ENCODE measurements at places on chromosomes 1 and 21.

GRCh38 chr1:33925586-33925985 lies 61.7 kb downstream of the HMGB4 start:
- DNase-seq: no peak

DNA sequence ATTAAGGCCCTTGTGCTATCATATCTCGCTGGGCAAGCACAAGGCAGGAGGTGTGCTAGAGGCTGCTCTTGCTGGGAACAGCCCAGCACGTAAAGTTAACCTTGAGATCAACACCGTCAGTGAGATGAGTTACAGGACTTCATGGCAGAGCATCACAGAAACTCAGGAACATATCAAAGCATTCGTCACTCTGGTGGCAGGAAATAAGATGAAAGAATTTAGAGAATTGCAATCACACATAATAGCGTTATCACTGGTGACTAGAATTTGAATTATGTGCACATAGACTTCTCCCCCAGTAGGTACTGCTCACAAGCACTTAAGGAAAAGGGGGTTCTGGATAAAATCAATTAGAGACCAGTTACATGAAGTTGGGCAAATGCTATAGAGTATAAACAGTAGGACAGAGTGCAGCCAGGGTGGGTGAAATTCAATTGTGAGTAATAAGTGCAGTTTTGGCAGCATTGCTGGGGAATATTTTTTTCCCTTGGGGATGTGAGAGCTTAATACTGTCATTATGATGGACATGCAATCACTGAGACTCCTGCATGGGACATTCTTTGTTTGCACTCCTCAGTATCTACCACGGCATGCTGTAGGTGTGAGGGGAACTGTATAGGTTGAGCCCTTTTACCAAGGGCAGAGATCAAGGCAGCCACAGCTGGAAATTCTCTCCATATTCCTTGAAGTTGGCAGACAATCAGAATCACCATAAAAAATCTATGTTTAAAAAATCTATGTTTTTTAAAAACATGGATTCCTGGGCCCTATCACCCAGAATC lies 44.2 kb upstream of the ARHGAP29 start:
- no peak for DNase-seq

DNA sequence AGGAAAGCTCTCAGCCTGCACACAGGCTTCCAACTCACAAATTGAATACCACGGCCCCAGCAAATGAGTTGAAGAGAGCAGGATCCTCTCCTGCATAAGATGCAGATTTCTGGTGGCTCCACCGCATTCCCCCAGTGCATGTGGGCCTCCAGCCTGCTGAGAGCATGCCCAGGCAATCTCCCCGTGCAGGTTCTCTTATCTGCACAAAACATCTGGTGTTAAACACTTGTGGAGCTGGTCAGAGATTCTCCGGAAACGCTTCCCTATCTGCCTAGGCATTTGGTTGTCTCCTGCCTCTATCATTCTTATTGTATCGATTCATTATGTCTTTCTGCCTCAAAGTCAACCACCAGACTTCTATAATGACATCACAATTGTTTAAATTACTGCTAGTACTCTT lies 1349.0 kb upstream of the B3GALT2 start:
- no peak for DNase-seq

DNA sequence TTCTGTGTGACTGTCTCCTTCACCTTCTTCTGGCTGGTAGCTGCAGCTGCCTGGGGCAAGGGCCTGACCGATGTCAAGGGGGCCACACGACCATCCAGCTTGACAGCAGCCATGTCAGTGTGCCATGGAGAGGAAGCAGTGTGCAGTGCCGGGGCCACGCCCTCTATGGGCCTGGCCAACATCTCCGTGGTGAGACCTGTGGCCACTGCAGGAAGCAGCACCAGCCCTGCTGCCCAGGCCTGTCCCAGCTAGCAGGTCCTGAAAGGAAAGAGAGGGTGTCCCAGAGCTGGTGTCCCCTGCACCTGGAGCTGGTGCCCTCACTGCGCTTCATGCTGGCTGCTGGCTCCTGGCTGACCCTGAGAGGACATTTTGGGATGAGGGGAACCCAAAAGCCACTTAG lies 5.9 kb upstream of the ATXN7L2 start:
- DNase-seq: no peak

DNA sequence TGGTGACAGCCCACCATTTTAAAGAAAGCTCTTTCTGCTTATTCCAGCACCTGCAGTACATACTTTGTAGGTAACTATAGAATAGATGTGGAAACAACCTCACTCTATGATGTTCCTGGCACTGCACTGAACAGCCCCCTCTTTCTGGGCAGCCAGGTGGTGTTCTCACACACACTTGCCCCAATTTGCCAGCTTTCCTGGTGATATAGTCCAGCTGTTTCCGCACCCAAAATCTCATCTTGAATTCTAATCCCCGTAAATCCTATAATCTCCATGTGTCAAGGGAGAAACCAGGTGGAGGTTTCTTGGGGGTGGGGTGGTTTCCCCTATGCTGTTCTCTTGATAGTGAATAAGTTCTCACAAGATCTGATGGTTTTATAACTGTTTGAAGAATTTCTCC lies 102.2 kb downstream of the FCRL5 start:
- DNase-seq: peak; percentile 98

DNA sequence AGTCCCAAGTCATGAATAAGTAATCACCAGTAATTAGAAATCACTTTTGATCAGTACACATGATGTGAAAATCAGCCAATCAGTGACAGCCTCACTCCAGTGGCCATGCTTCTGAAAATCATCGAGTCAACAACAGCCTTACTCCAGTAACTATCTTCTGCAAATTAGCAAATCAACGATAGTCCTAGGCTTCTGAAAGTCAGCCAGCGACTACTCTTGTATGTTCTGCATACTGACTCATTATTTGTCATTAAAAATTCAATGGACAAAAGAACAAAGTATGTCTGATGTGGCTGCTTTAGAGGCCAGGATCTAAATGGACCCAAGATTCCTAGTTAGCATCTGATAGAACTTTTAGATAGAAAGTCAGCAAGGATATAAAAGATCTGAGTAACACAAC lies 102.5 kb downstream of the GPR52 start:
- DNase-seq: no peak

- DNase-seq: no peak
Measured at GRCh38 chr1:203082571-203083462, 3.0 kb downstream of the MYOG start.

DNA sequence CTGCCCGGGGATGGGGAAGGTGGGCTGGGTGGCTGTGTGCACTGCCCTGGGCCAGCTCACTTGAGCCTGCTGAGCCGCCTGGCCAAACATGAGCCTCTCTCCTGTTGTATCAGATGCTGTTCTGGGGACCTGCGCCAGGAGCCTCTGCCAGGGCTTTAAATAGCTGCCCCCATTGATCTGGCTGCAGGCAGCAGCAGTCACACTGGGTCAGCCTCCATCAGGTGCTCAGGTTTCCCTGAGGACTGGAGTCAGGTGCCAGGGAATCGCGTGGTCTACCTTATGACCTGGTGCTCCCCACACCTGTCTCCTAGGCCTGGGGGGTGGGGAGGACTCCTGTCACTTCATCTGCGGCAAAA lies 700 bp upstream of the CCDC28B start:
- DNase-seq: peak; percentile 39

All from NCI-H82 (cell line).